Effector CD4-positive, alpha-beta T cell (primary cell): ENCODE measurements at places on chromosomes 5 and 9.

DNA sequence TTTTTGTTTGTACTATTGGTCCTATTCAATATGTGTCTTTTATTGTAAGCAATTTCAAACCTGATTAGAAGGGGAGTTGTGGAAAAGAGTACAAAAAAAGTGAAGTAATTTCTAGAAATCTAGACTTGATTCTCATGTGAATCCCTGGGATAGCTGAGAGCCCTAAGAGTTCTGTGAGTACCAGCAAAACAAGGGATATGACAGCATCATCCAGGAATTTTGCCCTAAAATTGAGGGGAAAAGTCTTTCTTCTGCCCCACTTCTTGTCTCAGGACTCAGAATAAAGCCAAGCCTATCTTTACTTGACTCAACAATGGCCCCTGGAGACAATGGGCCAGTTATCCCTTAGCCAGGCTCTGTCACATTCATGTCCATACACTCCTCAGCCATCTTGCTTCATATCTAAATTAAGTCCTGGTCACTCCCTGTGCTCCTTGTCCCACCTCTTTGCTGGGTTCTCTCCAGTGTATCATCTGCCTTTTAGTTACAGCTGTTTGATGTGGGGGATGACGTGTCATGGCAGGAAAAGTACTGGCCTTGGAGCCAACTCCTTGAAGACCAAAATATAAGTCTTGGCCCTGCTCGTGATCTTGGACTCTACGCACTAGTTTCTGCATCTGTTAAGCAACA lies 81.2 kb downstream of the ADAMTS12 start:
- DNase-seq = no peak

GRCh38 chr9:136803551-136804508 lies 3.9 kb upstream of the RABL6 start:
- DNase-seq = no peak

- no peak for DNase-seq
Measured at GRCh38 chr9:13151489-13151888, 128.0 kb downstream of the MPDZ start.

GRCh38 chr5:76479973-76480667 lies 77.0 kb downstream of the IQGAP2 start:
- DNase-seq = no peak

DNA sequence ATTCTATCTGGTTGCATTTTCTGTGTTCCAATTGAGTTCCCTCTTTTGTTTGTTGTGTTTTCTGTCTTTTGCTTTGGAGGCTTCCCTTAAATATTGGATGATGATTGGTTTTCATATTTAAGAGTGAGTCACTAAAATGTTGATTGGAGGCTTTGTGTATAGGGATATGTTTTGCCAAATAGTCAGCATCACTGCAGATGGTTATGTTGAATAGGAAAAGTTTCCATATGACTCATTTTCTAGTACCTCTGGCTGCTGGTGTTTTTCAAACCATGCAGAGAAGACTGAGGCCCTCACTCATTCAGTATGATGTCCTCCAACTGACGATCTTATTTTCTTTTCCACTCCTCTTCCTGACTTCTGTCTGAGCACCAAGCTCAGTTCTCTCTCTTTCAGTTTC lies 1290.0 kb downstream of the EFNA5 start:
- no peak for DNase-seq

DNA sequence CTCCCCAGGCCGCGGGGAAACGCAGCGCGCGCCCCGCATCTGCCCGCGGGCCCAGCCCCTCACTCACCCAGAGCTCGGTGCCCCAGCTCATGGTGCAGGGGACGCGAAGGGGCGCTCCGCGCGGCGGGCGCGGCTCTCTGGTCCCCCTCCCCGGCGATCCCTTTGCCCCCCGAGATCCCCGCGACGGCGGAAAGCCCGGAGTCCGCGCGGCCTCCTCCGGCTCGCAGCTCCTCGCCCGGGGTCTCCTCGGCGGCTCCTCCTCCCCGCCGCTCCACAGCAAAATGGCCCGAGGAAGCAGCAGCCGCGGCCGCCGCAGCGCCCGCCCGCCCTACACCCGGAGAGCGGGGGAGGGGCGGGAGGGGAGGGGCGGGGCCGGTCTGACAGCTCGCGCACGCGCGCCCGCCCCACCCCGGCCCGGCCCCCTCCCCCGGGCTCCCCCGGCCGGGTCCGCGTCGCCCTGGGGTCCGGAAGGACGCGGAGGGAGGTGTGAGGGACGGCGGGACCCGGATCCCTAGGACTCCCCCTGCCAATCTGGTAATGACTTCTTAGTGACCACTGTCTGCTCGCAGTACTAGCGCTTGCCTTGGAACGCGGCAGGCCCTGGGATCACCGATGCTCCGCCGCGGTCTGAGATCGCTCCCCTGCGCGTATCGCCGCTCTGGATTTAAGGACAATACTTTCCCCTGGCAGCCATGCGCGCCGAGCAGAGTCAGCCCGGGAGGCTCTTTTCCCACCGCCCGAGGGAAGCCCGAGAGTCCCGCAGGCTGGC lies at the start of gene FNBP1:
FNBP1 (minus strand) TSS at position 305 of the 769 bp plus-strand sequence; CDS start at position 91, 214 bp downstream.
- DNase-seq = peak; percentile 69

GRCh38 chr9:5841771-5842573 lies 9.1 kb upstream of the ERMP1 start:
- peak; percentile 25 for DNase-seq

- DNase-seq = no peak
Measured at GRCh38 chr5:177496070-177496726, 1.2 kb downstream of the PDLIM7 start.
